BJ (cell line): ENCODE measurements at places on chromosomes 3 and 15.

DNA sequence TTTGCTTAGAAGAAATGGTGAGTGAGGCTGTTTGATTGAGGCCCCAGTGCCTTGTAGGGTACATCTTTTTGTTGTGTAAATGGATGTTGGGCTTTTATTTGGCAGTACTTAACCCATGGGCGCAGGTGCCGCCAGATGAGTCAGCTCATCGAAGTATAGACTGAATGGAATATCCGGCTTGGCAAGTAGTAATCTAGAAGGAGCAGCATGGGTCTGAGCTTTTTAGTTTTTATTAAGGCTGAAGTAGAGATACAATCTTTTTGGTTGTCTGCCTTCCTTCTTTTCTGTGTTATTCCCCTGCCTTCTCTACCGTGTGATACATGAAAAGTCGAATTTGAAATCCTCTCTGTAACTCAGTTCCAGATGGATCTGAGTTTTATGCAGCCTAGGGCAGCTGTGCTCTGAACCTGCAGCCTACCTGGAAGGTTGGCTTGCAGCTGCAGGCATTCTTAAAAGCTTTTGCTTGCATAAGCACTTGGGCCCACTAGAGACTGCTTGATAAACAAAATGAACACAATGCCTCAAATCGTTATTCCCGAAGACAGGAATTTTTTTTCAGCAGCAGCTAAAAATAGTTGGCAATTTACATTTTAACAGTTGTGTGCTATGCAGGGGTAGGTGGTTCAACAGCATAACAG, 177.5 kb upstream of the CGNL1 start:
- no peak for DNase-seq

DNA sequence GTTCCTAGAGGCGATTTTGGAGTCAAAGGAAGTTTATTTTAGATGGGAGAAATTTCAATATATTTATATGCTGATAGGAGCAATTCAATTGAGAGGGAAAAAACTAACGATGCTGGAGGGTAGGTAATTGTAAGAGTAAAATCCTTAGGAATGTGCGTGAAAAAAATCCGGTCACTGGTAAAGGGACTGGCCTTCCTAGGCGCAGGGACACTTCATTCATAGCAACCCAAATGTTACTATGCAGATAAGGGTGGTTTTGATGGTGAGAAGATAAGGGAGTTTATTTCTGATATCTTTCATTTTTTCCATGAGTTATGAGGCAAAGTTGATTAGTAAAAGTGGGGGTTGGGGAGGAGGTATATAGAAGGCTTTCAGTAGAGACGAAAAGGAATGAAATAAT, 1.1 kb upstream of the PIAS1 start:
- DNase-seq: no peak

- DNase-seq: no peak
Measured at GRCh38 chr15:43541785-43542184, 24.4 kb downstream of the MAP1A start.

- no peak for DNase-seq
Measured at GRCh38 chr15:75091814-75092213, 68.4 kb downstream of the PPCDC start.

GRCh38 chr15:46502667-46503066, 867.8 kb downstream of the SQOR start:
- DNase-seq: no peak

DNA sequence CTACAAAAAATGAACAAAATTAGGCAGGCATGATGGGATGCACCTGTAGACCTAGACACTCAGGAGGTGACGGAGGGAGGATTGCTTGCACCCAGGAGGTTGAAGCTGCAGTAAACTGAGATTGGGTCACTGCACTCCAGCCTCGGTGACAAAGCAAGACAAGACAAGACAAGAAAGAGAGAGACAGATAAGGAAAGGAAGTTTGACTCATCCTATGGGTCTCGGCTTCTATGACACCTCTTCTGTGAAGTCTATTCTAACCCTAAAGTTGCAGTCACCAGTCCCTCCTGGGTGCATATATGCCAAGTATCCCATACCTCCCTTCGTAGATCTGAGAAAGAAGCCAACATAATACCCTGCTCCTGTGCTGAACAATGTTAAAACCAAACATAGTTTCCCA, 7.9 kb upstream of the ZMAT3 start:
- DNase-seq: no peak

DNA sequence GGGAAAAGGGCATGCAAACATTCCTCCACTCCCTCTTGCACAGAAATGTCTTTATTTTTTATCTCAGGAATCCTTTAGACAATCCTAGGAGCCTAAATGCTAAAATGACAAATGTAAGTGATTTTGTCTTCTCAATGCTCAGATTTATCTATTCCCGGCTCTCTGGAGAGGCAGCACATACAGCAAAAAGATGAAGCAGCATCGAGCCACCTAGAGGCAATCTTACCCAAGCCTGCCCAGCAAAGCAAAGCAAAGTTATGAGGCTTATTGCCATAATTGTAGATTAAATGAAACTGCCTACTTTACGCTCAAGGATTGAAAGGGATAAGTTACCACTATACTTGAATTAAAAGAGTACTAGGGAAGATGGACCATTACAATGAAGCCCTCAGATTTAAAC, 750.4 kb upstream of the NR2F2 start:
- no peak for DNase-seq

DNA sequence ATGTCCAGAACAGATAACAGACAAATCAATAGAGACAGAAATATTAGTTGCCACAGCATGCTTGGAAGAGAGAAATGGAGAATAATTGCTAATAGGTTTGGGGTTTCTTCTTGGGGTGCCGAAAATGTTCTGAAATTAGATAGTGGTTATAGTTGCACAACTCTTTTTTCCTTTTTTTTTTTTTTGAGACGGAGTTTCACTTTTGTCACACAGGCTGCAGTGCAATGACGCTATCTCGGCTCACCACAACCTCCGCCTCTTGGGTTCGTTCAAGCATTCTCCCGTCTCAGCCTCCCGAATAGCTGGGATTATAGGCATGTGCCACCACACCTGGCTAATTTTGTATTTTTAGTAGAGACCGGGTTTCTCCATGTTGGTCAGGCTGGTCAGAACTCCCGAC, 163.3 kb downstream of the PLCH1 start:
- DNase-seq: no peak

GRCh38 chr3:104519068-104519467, 847.6 kb upstream of the ALCAM start:
- no peak for DNase-seq
